ENCODE measurements at places on chromosomes 2 and 18.

DNA sequence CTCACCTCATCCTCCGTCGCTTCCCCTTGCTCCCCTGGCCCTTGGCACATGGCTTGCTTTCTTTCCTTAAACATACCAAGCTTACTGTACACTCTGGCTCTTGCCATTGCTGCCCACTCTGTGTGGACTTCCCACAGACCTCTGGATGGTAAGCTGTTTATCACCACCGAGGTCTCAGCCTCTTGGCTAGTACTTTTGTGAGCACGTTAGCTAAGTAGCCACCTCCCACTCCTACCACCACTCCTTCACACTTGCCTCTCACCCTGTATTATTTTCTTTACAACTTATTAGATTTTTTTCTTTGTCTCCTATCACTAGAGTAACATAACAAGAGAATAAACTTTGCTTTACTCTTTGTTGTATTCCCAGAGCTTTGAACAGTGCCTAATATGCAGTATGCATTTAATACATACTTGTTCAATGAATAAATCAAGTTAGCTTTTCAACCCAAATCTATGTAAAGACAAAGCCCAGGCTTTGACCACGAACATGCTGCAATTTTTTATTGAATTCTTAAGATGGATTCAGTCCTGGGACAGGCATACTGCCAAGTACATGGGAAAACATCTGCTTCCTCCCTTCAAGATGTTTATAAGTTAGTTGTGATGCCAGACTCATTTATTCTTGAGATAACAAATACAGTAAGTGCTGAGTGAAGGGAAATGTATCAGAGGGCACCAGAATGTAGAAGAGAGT, 25.0 kb upstream of the MSGN1 start:
- DNase-seq, result no peak

- DNase-seq, result no peak
Observed at GRCh38 chr2:89821455-89821945, 1130.0 kb downstream of the RPIA start.

- DNase-seq, result no peak
Observed at GRCh38 chr2:25368660-25369059, 26.9 kb upstream of the DNMT3A start.

- DNase-seq, result no peak
Observed at GRCh38 chr2:59047373-59047995, 806.4 kb upstream of the FANCL start.

GRCh38 chr2:235678712-235679111, 184.9 kb downstream of the AGAP1 start:
- DNase-seq, result no peak
